ENCODE measurements at places on chromosomes 1 and 21.

- no peak for DNase-seq
These were observed 176.3 kb upstream of the ZNHIT6 start for GRCh38 chr1:85884372-85885035.

GRCh38 chr1:61078618-61079295 is 3.6 kb upstream of the NFIA start:
- DNase-seq, result no peak

- DNase-seq, result peak; percentile 30
These were observed at the start of gene PTCH2 for GRCh38 chr1:44842862-44843655. PTCH2 (minus strand) TSS chr1:44843253; CDS start chr1:44842932, 321 bp downstream.

GRCh38 chr1:177341773-177342172 is 171.0 kb downstream of the BRINP2 start:
- DNase-seq, result no peak

DNA sequence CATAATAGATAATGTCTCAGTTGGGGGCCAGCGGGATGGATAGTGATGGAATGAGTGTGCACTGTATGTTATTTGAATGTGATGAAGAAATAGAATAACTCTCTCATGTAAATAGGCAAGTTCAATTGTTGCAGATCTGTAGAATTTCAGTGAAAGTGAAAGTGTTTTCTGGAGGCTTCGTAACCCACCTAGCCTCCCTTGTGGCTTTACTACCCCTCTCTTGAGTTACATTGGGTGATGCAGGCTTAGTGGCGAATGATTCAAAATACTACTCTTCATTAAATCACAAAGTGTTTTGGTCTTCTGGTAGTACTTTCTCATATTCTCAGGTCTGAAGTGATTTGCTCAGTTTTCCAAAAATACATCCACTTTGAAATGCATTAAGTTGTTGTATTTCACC is 411.9 kb downstream of the ZP4 start:
- no peak for DNase-seq
